Activated CD4-positive, alpha-beta T cell treated with anti-CD3 and anti-CD28 coated beads for 1 hour (primary cell): ENCODE measurements at places on chromosomes 4 and X.

DNA sequence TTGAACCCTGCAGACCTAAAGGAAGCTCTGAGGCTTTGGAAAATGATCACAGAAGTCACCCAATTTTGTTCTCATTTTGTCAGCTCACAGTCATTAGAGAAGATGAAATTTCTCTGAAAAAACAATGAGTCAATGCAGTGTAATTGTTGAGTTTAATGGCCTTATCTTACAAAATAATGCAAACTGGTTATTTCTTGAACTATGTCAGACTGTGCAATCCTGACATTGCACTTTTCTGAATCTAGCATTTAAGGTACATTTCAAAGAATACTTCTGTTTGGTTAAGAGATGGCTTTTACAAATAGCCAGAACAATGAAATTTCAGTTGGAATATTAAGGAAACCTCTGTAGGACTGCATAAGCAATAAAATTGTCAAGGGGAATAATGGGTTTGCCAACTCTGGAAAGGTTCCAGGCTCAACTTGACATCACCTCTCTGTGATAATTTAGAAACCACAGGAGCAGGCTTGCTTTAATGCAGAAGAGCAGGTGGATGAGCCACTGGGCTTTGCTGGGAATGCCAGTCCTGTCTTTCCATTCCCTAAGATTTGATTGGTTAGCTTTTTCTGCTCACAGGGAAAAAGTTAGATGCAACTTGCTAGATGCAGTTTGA lies 222.8 kb downstream of the FRMPD4 start:
- DNase-seq = no peak

DNA sequence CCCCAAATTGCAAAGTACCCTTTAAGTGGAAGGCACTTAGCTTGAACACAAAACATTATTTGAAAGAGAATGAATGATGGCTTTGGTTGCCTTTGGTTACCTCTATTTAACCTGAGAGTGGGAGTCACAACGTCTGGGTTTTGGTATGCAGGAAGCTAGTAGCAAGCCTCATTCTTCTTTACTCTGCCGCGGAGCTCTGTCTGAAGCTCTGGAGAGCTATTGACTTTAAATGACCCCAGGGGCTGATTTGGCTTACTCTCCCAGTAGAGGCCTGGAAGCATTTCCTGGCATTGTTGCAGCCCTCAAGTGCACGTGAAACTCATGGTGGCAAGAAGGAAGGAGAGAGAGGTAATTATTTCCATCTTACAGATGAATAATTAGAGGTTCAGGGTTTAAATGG lies 81.8 kb upstream of the MAGEA4 start:
- no peak for DNase-seq

- no peak for DNase-seq
Measured at GRCh38 chr4:85637778-85638177, 162.8 kb downstream of the ARHGAP24 start.

- no peak for DNase-seq
Measured at GRCh38 chrX:3521396-3521795, 174.9 kb upstream of the MXRA5 start.

GRCh38 chrX:11887175-11887574 lies 129.1 kb downstream of the MSL3 start:
- DNase-seq = no peak

- no peak for DNase-seq
Measured at GRCh38 chrX:9370893-9371292, 94.0 kb upstream of the TBL1X start.

DNA sequence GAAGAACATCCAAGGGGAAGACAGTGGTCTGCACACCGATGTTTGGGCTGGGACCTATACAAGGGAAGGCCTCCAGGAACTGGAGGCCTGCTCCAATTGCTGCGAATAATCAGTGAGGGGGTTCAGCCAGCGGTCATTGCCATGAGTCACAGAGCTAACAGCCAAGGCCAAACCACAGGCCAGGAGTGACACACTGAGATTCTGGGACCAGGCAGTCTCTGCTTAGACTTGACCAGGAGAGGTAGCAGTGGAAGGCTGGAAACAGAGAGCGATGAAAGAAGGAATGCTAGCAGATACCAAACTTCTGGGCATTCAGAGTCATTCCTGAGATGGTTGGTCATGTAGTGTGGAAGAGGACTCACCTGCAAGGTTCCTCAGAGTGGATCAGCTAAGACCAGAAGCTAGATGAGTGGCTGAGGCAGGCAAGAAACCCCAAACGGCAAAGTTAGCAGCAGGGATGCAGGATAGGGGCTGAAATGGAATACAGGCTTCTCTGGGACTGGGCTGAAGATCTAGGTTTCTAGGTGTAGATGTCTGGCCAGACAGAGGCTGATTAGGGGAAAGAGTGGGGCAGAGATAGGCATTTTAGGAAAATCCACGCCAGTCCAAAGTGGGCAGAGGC lies 54.7 kb downstream of the CNGA2 start:
- DNase-seq = no peak

DNA sequence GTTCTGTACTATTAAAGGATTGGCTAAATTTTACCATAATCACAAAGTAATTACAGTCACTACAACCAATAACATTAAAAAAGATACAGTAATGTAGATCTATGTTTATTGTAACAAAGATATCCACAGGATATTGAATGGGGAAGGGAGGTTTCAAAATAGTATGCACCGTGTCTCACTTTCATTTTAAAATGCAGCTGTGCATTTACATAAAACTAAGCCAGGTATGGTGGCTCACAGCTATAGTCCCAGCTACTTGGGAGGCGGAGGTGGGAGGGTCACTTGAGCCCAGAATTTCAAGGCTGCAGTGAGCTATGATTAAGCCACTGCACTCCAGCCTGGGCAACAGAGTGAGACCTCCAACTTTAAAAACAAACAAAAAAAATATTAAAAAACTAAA lies 8.5 kb downstream of the SRP72 start:
- no peak for DNase-seq

- DNase-seq = no peak
Measured at GRCh38 chr4:72430050-72430449, 139.0 kb downstream of the ADAMTS3 start.

GRCh38 chrX:13891377-13892140 lies 74.7 kb upstream of the GPM6B start:
- DNase-seq = no peak

DNA sequence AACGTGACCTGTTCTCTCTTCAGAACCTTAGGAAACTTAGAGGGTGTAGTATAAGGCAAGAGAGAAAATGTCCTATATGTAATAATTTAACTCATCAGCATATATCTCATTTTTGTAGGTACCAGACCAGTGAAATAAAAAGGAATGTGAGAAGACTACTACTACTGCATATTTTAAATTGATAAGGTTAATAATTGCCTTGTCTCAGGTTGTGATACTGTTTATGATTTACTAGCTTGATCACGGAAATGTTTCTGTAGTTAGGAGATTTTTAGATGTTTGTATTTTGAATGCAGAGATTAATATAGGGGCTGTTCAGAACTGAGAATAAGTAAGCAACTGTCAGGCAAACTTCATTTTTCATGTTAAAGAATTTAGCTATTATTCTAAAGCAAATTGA lies 1563.4 kb downstream of the C4orf33 start:
- no peak for DNase-seq

DNA sequence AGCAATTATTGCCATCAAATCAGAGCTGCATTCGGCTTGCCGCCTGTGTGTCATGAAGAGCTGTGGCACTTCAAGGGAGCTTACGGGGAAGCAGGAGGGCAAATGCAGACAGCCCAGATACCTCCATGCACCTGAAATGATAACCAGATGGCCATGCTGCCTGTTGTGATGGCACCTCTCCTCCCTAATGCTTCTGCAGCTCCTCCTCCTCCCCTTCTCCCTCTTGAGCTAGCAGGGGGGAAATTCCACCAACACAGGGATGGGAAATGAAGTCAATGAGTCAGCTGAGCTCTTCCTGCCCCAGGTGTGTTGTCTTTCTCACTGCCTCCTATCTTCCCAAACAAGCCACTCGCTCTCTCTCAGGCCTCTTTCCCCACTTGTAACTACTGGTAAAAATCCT lies 565.0 kb downstream of the BCOR start:
- DNase-seq = no peak

GRCh38 chr4:86846921-86847320 lies 2.3 kb downstream of the SLC10A6 start:
- no peak for DNase-seq

GRCh38 chrX:101918751-101919150 lies 13.1 kb downstream of the ZMAT1 start:
- DNase-seq = no peak

GRCh38 chr4:47819178-47819577 lies 18.7 kb downstream of the CORIN start:
- DNase-seq = no peak

DNA sequence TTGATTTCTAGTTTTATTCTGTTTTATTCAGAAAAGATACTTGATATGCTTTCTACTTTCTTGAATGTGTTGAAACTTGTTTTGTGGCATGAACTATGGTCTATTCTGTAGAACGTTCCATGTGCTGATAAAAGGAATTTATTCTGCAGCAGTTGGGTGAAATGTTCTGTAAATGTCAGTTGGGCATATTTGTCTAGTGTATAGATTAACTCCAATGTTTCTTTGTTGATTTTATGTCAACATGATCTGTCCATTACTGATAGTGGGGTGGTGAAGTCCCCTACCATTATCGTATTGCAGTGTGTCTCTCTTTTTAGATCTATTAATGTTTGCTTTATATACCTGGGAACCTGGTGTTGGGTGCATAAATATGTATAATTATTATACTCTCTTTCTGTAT lies 55.5 kb downstream of the CEP135 start:
- DNase-seq = no peak

DNA sequence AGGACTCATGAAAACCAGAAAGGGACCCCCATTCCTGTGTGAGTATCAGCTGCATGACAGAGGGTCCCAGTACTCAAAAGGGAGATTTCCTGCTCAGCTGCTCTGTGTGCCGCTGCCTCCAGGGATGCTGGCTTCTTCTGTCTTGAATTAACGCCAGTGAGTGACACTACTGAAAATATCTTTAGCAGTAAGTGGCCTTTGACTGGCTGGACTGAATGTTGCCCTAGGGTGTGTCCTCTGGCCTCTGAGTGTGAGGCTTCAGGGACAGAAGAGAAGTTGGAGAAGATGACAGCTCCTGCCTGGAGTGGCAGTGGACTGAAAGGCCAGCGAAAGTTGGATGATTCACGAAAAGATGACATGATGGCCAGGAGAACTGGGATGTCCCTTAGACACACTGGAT lies 95.4 kb downstream of the LIMCH1 start:
- no peak for DNase-seq

GRCh38 chr4:7160439-7160838 lies 31.9 kb upstream of the SORCS2 start:
- DNase-seq = no peak

GRCh38 chr4:40769266-40769665 lies 19.5 kb downstream of the NSUN7 start:
- no peak for DNase-seq

DNA sequence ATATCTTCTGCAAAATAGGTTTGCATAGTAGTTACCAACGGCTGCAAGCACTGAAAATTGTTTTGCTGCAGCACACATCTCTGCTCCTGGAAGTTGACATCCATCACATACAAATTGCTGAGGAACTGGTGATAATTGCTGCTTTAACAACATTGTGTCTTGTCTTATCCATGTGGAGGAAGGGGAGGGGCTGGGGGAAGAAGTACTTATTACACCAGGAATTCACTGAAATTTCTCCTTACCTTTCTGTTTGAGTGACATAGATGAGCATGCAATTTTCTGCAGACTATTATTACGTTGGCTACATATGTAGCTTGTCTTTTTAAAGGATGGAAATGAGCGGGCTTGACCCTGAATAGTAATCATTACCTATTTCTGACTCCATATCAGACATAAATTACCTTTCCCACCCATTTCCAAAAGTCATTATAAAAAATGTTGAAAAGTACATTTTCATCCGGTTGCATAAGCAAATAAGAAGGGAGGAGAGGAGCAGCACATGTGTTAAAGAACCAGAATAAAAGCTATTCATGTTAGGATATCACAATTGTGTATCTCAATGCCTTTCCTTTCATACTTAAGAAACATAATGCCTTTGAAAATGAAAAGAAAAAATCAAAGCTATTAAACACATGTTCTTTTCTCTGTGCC lies 1905.6 kb downstream of the PCDH7 start:
- no peak for DNase-seq
